ENCODE measurements at places on chromosomes 11 and 22.

GRCh38 chr11:131099013-131099412, 182.7 kb upstream of the SNX19 start:
- no peaks in the 10 kb centered on the region for H3K36me3 ChIP-seq
- no peaks in the 10 kb centered on the region for H3K4me1 ChIP-seq
- no peak overlapping the region for H3K27ac ChIP-seq
- H3K27me3 ChIP-seq, result no peaks in the 10 kb centered on the region

DNA sequence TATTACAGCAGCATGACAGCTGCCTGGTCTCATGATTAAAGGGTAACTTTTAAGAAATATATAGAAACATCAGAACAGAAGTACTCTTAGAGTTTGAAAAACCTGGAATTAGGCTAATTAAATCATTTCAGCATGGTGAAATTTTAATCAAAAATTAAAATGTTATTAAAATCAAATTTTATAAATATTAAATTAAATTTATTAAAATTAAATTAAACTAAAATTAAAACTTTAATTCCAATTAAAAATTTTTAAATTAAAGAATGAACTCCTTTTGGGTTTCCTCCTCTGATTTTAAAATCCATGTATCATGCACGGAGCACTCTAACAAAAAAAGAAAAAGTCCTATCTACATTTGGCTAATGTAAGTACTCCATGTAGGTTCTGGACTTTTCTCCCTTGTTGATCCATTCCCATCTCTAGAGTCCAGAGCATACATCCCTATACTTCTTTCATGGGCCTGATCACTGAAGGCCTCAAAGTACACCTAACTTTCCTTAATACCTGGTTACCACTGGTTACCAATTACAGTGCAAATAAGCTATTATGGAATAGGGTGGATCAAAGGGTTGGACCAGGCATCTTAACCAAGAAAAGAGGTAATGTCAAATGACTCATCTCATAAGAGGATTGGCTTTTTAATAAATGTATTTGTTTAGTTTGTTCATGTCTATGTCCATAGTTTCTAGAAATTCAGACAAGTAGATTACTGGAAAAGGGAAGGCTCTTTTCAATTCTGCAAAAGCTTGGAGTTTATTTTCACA, 48.4 kb upstream of the MUC15 start:
- peaks cover 8% of the 10 kb centered on the region for H3K4me1 ChIP-seq
- H3K27me3 ChIP-seq, result no peaks in the 10 kb centered on the region
- peak overlapping the region; percentile 63 for H3K27ac ChIP-seq
- H3K4me3 ChIP-seq, result no peak overlapping the region
- no peaks in the 10 kb centered on the region for H3K36me3 ChIP-seq

GRCh38 chr11:86490582-86490981, 115.9 kb downstream of the CCDC81 start:
- H3K4me1 ChIP-seq, result peaks cover 3% of the 10 kb centered on the region
- H3K36me3 ChIP-seq, result no peaks in the 10 kb centered on the region
- no peak overlapping the region for H3K27ac ChIP-seq
- no peaks in the 10 kb centered on the region for H3K27me3 ChIP-seq

GRCh38 chr11:121152764-121153163, 51.7 kb downstream of the TECTA start:
- no peaks in the 10 kb centered on the region for H3K36me3 ChIP-seq
- no peaks in the 10 kb centered on the region for H3K4me1 ChIP-seq
- H3K27ac ChIP-seq, result no peak overlapping the region

DNA sequence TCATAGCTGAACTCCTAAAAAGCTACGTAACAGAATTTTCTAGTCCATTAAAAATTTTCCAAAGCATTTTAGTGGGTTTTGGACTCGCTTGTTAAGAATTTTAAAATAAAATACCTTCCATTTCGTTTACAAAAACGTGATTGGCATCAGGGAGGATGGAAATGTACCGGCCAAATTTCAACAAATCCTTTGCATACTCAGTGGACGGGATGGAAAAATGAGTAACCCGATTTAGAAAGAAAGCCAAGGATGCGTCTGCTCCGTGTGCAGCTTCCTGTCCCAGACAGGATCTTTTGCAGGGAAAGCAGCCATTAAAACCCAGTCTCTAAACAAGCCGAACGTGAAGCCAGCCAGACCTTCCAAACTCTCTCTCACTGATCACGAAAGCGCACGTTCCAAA, 15.6 kb downstream of the TMEM184B start:
- peaks cover 51% of the 10 kb centered on the region for H3K4me1 ChIP-seq
- no peaks in the 10 kb centered on the region for H3K36me3 ChIP-seq
- H3K27ac ChIP-seq, result peak overlapping the region; percentile 53
- DNase-seq, result no peak
- no peak overlapping the region for H3K4me3 ChIP-seq

DNA sequence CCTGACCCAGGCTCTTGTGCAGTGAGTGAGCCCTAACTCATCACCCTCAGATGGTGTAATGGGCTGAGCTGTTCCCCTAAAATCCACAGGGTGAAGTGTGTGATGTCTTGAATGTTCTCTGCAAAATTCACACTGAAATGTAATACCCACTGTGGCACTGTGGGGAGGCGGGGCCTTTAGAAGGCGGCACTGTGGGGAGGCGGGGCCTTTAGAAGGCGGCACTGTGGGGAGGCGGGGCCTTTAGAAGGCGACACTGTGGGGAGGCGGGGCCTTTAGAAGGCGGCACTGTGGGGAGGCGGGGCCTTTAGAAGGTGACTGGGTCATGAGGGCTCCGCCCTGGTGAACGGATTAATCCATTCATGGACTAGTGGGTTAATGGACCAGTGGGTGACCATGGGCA, 33.0 kb downstream of the CHID1 start:
- no peaks in the 10 kb centered on the region for H3K27me3 ChIP-seq
- DNase-seq, result no peak
- H3K27ac ChIP-seq, result no peak overlapping the region
- no peak overlapping the region for H3K4me3 ChIP-seq

- DNase-seq, result no peak
- H3K4me1 ChIP-seq, result no peaks in the 10 kb centered on the region
- no peak overlapping the region for H3K27ac ChIP-seq
- H3K27me3 ChIP-seq, result peaks cover 18% of the 10 kb centered on the region
- H3K36me3 ChIP-seq, result no peaks in the 10 kb centered on the region
Measured at GRCh38 chr22:49052023-49052538, 775.6 kb downstream of the BRD1 start.

DNA sequence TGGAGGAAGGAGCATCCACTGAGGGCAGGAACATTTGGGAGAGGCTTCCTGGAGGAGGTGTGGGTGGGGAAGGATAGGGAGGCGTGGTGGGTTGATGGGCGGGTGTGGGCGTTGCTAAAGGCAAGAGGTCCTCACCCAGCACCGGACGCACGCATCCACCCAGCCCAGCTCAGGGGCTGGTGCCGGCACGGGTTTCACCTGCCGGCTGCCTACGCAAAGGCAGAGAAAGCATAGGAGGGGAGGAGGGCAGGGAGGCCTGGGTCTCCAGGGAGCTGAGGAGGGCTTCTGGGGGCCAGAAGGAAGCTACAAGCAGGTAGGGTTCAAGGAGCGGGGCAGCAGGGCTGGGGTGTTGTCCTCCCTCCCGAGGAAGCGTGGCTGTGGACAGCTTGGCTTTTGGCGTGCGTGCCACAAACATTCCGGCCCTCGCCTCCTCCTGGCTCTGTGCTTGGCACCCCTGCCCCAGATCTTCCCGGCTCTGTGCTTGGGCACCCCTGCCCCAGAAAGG, 7.8 kb downstream of the SSH3 start:
- H3K27me3 ChIP-seq, result no peaks in the 10 kb centered on the region
- H3K36me3 ChIP-seq, result peaks cover 38% of the 10 kb centered on the region
- H3K4me1 ChIP-seq, result peaks cover 60% of the 10 kb centered on the region
- peak overlapping the region; percentile 84 for H3K27ac ChIP-seq
- peak; percentile 74 for DNase-seq
- no peak overlapping the region for H3K4me3 ChIP-seq

DNA sequence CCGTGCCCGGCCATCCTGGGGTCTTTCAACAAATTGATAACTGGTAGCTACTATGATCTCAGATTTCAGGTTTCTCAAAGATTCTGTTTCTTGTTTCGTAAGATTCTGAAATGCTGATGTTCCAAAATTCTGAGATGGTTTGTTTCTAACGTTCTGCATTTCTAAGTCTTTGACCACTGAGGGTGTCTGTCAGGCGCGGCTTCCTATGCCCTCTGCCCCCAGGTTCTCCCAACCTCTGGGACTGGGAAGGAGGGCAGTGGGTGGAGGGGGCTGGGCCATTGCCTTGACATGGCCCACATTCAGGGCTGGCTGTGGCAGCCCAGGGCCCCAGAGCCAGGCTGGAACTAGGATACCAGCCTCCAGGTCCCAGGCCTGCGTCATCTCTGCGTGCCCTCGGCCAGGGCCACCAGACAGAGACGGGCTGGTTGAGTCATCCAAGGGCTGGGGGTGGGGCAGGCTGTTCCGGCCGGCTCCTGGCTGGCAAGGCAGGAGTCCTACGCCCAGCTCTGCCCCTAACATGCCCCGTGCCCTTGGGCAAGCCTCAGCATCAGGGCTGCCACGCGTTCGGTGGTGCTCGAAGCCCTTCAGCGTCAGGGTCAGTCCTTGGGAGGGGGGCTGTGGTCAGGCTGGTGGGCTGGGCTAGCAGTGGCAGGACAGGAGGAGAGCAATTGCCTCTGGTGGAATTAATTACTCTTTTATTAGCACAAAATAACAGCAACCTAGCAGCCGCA, 5.2 kb downstream of the TMEM134 start:
- peak; percentile 87 for DNase-seq
- H3K4me1 ChIP-seq, result peaks cover 54% of the 10 kb centered on the region
- no peaks in the 10 kb centered on the region for H3K27me3 ChIP-seq
- no peaks in the 10 kb centered on the region for H3K36me3 ChIP-seq
- peak overlapping the region; percentile 86 for H3K27ac ChIP-seq
- H3K4me3 ChIP-seq, result peak overlapping the region; percentile 46

GRCh38 chr22:44703255-44703870, 1.4 kb downstream of the PRR5 start:
- no peak for DNase-seq
- no peaks in the 10 kb centered on the region for H3K27me3 ChIP-seq
- H3K4me3 ChIP-seq, result peak overlapping the region; percentile 75
- no peak overlapping the region for H3K27ac ChIP-seq
- no peaks in the 10 kb centered on the region for H3K36me3 ChIP-seq

DNA sequence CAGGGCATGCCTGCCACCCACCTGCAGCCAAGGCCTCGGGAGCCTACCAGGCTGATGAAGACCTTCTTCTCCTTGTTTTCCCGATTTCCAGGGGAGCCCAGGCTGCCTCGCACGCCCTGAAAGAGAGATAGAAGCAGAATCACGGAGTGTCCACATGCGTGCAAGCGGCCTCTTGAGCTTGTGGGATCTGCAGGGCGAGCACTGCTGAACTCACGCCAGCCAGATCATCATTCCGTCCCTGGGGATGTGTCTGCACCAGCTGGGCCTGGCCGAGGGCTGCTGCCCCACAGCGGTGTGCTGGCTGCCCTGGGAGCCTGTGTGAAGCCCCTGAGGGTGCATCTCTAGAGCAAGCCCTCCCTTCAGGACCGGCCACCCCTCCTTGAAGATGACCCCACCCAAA, 17.9 kb downstream of the USH1C start:
- H3K27me3 ChIP-seq, result peaks cover 19% of the 10 kb centered on the region
- no peak overlapping the region for H3K27ac ChIP-seq
- H3K4me3 ChIP-seq, result no peak overlapping the region
- H3K4me1 ChIP-seq, result no peaks in the 10 kb centered on the region
